ENCODE measurements at places on chromosomes 6 and 20.

- no peak for DNase-seq
These were observed 62.8 kb downstream of the JARID2 start for GRCh38 chr6:15308435-15309213.

DNA sequence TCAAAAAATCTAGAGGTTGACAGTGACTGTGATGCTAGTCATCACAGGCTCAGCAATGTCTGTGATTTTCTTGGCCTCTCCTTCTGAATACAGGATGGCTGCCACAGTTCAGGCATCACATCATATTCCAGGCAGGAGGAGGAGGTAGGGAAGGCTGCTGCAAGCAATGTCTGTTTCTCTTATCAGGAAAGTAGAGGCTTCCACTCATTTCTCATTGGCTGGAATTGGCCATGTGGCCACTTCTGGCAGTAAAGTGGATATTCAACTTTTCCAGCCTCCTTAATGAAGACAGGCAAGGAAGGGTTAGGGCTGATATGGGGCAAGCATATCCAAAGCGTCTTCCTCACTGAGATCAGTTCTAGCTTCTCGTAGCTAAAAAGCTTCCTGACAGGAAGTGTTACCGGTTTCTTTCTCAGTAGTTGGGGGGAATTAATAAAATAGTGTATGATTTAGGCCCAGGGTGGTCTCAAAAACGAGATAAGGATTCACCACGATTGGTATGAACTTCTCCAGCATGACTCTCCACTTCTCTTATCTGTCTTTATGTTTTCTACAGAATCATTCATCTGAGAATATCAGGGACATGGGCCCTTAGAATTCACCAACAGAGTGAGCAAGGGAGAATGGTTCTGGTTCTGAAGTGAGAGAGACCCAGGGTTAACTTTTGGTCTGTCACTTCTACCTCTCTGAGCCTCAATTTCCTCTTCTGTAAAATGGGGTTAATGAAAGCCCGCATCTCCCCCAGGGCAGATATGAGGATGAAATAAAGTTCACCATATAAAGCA is 32.7 kb upstream of the PSMF1 start:
- DNase-seq, result no peak

- DNase-seq, result no peak
These were observed 18.5 kb downstream of the POM121L2 start for GRCh38 chr6:27293436-27294098.

DNA sequence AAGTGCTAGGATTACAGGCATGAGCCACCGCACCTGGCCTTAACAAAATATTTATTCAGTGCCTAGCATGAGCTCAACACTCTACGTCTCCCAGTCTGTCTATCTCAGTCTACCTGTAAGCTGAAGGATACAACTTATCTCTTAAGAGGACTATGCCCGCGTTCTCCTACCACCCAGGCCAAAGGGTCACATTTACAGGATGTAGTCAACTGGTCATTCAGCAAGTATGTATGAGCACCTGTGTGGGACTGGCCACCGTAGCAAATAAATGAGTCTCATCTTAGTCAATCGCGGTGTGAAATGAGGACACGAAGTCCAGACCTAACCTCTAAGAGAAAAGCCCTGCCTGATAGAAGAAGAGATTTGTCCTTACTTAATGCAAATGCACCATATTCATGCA is 49.9 kb downstream of the MUC22 start:
- DNase-seq, result no peak

GRCh38 chr6:90008189-90008907 is 114.1 kb downstream of the GJA10 start:
- no peak for DNase-seq

DNA sequence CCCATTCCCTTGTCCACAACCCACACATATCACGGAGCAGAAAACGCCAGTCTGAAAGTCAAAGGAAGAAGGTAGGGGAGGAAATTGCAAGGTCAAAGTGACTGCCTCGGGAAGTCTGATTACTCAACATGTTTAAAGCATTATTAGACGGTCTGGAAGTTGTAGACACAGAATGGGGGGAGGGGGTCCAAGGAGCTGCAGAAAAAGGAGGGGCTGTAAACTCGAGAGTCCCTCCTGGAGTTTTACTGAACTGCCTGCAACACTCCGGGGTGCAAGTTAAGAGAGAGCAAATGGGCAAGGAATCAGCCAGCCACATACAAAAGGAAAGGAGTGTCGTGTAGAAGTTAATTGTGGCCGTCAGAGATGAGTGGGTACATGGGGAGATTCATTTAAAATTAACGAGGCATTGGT is 417.7 kb upstream of the JARID2 start:
- no peak for DNase-seq

DNA sequence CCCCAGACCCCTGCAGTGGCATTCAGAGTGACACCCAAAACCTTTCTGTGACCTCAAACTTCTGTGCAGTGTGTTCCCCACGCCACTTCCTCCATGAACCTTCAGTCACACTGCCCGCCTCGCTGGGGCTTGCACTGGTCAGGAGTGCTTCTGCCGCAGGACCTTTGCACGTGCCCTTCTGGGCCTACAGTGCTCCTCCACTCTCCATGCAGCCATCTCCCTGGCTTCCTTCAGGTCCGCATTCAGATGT is 27.1 kb downstream of the SYNJ2 start:
- DNase-seq, result no peak

DNA sequence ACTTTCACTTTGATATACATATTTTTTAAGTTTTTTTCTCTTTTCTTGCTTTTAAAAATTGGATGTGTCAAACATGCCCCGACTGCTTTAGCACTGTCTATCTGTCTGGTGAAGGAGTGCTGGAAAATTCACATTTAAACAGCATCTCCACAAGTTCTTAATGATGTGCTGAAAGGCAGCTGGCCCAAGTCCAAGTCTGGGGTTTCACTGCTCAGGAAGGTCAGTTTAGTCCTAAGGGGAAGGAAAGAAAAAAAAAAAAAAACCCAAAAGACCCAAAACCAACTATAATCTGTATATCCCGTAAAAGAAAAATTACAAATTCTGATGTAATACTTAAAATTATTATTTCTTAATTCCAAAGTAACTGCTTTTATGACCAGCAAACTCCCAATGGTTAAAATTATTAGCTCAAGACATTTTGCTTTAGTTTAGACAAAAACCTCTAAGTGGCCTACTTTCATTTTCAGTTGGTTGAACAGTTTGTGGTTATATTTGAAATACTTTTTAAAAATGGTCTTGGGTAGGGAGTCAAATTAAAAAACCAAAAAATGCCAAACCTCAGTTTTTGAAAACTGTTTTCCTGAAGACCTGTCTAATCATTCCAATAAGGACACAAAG is 79.5 kb upstream of the PREP start:
- DNase-seq, result no peak

GRCh38 chr6:97674802-97675201 is 391.8 kb upstream of the MMS22L start:
- no peak for DNase-seq

- no peak for DNase-seq
These were observed 23.5 kb downstream of the TM9SF4 start for GRCh38 chr20:32132911-32133549.

- DNase-seq, result no peak
These were observed 22.0 kb upstream of the L3MBTL3 start for GRCh38 chr6:129996387-129996786.

- no peak for DNase-seq
These were observed 241.5 kb downstream of the NRN1 start for GRCh38 chr6:5765141-5765760.

DNA sequence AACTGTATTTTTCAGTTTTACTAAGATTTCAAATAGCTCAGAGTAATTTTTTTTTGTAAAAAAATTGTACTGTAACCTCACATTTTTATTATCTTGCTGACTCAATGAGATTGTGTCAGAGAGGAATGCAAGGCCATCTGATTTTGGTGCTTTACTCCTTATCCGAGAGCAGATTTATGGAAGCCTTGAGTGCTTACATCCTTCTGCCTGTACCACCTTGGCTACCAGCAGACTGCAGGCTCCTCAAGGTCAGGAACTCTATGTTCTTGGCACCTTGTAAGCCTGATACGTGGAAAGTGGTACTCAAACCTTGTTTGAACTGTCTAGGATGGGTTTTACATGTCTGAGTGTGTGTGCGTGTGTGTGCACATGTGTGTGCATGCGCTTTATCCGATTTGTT is 80.1 kb upstream of the MLIP start:
- no peak for DNase-seq

DNA sequence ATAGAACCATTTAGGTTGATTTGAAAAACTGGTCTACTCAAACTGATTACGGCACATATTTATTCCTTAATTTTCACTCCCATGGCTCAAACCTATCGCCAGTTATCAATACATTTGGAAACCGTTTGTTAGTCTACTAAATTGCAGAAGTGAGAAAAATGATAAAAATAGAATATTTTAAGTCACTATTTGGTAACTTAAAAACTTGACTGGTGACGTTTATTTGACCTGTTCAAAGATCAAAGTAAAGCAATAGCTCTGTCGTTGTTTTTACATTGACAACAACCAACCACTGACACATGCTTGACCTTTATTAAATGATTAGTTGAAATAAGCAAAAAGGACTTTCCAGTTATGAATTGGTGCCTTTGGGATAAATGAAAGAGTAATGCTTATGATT is 402.9 kb upstream of the MAP3K7 start:
- no peak for DNase-seq

DNA sequence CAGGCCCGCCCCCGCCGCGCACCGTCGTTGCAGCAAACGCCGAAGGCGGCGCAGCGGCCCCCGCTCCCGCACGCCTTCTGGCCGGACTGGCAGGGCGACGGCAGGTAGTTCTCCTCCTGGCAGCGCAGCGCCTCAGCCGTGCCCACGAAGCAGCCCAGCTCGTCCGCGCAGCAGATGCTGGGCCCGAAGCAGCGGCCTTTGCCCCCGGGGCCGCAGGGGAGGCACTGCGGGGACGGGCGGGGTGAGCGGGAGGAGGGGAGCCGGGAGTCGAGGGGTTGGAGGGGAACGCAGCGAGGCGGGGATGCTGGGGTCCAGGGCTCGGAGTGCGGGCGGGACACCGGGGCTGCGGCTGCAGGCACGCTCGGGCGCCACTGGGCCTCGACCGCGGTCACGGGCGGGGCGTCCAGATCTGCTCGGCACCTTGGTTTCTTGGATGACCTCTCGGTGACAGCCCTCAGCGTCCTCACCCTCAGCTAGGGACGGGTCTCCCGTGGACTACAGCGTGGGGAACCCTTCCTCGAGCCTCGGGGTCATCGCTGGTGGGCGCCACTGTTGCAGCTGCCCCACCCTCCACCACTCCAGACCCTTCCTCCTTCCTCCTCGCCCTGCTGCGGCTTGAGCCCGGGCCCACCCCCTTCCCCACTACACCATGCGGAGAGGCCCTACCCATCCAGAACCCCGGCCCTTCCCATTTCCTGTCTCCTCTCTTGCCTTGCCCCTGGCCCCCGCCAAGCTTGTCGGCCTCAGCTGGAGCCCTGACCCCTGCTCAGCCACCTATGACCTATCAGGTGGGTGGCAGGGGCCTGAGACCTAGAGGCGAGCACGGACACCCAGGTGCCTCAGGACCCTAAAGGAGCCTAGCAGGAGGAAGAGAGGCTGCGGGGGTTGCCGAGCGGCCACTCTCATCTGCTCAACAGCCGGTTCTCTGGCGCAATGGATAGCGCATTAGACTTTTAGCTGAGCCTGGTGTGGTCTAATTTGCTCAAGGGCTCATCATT is 1.3 kb downstream of the AVP start:
- DNase-seq, result no peak

DNA sequence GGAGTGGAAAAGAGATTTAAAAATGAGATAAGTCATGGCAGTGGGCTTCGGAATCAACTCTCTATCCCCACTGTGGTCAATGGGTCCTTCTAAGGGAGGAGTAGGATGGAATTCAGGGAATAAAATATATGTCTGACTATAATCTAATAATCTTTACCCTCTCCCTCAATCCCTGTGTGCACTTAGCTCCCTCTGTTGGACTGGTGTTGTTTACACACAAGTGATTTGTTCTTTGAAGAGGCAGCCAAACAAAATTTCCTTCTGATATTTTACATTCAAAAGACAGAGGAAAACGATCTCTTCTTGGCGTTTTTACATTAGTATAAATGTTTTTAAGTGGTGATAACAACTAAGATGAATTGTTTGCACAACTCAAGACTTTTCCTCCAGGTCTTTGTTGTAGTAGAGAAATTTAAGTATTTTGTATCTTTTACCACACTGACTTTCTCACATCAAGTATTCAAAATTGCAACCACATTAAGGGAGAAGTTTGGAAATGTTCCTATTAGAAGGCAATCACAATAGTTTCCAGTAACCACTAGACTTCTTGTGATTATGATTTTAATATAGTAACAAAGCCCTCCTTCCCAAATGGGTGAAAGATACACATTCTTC is 317.8 kb downstream of the CENPW start:
- no peak for DNase-seq

- DNase-seq, result no peak
These were observed 19.0 kb downstream of the NUDT3 start for GRCh38 chr6:34373511-34373910.

DNA sequence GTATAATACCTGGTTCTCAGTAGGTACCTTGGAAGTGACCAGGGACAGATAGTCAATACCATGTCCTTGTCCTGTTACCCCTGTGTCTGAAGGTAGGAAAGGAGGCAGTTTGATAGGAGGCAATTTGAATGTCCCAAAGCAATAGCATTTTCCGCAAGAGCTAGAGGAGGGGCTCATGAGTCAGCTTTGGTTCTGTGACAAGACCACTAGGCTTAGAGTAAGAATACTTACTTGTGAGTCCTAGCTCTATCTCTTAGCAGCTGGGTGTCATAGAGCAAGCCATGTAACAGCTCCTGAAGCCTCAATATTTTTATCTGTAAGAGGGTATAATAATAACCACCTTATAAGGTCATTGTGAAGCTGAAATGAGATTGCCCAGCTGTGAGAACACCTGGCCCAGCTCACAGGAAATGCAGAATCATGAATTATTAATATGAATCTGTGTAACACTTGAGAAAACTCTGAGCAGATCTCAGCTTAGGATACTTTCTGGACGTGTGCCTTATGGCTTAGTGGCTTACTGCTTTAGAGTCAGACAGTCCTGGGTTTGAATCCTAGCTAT is 58.6 kb downstream of the DAAM2 start:
- no peak for DNase-seq

- DNase-seq, result no peak
These were observed 278 bp downstream of the UST start for GRCh38 chr6:148747145-148747470.

DNA sequence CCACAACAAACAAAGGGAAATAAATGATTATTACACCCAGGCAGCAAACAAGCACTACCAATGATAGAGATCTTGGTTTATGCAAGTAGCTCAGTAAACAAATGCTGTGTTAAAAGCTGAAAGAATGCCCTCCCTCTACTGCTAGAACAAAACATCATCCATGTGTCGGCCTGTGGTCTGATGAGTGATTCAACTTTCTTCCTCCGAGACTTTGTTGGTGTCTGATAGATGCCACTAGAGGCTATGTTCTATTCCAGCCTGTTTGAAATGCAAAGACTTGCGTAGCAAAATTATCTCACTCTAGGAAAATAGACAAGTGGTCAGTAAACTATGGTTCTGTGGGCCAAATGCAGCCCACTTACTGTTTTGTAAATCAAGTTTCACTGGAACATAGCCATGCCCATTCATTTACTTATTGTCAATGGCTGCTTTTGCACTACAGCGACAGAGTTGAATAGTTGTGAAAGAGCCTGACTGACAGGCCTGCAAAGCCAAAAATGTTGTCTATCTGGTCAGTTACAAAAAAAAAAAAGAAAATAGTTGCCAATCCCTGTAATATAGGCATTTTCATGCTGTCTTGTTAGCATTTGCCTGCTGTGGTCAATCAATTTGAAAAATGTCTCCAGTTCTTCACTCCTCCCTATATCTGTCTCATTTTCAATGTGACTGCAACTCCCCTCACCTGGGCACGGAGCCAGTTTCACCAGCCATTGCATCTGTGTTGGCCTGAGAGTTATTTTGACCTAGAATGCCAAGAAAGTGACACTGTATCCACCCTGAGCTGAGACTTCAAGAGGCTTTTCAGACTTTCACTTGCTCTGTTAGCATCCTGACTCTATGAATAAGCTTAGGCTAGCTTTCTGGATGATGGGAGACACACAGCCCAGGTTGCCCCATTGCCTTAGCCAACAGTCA is 544.6 kb upstream of the BTBD3 start:
- DNase-seq, result no peak
